ENCODE measurements at places on chromosomes 6 and 20.

DNA sequence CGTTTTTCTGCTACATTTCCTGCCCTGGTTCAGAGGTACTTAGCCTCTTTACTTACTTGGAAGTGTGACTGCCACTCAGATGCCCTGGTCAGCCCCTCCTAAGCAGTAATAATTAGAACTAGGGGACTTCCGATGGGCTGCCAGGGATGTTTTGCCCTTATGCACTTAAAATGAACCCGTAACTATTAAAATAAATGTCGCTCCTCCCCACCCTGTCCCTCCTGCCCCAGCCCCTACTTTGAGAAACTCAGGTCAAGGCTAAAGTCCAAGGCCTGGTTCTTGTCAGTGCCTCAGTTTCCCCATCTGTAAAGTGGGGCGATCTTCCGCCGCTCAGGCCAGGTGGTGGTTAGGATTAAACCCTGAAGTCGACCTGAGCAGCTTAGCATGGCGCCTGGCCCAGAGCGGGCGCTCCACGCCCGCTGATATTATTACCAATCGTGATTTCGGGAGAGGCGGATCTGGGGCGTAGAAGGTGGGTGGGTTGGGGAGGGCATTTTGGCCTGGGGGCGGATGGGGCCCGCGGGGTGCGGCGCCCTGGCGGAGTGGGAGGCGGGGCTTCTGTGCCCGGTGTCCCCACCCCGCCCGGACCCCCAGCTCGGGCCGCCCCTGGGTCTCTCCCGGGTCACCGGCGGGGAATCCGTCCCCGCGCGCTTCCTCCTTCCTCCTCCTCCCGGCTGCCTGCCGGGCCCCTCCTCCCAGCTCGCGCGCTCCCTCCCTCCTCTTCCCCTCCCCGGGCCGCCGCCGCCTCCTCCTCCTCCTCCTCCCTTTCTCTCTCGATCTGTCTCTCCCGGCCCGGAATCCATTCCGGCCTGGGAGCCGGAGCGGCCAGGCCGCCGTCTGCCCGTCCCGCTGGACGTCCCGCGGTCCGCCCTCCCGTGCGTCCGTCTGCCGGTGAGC lies at the start of gene SRC:
SRC (plus strand) TSS at position 802 of the 897 bp plus-strand sequence. CDS start 38,014 bp downstream, outside the sequence.
- peak; percentile 51 for DNase-seq

DNA sequence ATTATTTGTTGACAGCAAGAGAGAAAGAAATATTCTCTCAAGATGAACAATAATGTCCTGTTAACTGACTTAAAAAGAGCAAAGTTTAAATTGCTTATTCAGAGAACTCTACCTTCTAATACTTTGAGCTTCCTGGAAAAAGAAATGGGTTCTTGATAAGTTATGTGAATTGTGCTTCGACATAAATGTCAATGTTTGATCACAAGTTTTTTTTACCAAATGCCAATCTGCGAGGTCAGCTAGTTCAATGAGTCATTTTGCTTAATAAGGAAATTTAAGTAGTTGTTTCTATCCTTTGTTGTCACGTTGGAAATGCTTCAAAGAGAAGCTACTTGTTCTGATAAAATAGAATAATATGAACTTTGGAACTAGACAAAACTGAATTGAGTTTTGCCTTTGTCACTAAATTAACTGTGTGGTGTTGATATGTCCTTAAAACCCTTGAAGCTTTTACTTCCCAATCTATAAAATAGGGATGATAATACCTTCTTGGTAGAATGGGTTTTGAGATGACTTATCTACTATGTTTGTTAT lies 642.1 kb upstream of the FLRT3 start:
- no peak for DNase-seq

DNA sequence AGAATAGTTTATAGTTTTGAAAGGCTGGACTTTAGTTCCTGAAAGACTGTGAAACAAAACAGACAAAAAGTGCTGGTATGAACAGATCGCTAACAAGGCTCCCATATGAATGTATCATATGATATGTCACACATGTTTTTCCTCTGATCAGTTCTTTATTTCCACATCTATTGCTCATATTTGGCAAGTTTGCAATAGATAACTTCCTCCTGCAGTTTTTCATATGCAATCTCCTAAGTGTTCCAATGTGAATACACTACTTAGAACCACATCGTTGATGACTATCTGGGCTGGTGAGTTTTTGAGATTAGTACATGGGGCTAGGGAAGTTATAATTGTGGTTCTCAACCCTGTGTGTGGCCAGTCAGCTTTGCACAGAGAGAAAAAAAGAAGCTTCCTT lies 23.1 kb downstream of the CRYBG1 start:
- no peak for DNase-seq

DNA sequence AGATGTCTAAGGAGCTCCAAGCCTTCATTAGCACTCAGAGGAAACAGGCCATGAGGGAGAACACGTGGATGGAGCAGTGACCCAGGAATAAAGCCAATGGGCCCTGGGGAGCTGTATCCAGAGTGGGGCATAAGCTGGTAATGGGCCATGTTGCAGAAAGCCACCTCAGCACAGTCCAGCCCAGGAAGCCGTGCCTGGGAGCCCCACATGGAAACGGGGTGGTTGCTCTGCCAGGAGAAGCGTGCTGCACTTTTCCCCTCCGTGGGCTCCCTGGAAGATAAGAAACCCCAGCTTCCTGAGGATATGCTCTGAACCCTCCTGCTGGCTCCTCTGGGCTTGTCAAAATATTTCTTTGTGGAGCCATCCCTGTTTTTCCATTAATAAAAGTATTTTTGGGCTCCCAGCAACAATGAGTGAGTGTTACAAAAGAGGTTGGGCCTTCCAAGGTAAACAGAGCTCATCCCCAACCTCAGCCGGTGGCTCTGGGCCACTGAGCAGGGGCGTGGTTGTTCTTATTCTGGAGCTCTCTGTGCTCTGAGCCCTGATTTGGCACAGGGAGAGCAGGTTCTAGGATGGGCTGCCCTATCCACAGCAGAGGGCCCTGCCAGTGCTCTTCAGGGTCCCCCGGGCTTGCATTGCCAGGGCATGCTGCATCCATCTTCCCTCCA lies 31.2 kb upstream of the NFATC2 start:
- no peak for DNase-seq

DNA sequence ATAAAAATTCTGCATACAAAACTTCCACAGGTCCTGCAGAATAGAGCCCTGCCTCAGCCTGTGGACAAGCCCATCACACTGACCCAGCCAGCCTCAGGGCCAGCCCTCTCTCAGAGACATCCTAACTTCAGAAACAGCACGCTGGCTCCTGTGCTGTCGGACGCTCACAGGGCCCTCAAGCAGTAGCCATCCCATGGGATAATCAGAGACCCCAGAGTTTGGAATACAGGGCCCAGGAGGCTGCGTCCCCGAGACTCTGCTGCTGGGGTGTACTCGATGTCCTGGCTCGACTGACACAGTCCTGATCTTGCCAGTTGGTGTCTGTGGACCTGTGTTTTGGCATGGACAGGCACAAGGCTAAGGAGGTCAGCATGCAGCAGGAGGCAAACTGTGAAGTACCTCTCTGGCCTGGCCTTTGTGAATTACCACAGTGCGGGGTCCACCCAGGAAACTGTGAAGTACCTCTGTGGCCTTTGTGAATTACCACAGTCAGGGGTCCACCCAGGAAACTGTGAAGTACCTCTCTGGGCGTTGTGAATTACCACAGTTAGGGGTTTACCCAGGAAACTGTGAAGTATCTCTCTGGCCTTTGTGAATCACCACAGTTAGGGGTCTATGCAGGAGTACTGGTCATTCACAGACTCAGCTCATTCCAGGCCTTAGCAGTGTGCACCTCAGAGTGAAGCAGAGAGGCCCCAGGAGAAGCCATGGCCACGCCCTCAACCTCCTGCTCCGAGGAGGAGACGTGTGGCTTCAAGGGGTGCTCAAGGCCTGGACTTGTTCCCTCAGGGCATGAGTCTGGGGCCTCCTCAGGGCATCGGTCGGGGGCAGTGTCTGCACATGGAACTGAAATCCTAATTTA lies 212.4 kb downstream of the SYNDIG1 start:
- DNase-seq, result no peak

- no peak for DNase-seq
Observed at GRCh38 chr6:144879436-144879835, 594.3 kb downstream of the UTRN start.

DNA sequence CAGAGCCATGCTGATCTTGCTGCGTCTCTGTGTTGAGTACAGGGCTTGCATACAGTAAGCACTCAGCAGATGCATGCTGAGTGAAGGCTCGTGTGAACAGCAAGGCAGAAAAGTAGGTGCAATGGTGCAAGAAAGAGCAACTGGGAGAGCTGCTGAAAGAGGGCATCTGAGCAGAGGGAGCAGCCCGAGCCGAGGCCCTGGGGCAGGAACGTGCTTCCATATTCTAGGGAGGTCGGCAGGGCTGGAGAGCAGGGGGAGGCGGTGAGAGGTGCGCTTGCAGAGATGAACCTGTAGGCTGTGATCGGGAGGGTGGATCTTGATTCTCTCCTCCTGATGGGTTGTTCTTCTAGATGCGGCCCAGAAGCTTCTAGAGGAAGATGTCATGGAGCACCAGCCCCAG lies 26.4 kb upstream of the STX16 start:
- no peak for DNase-seq

GRCh38 chr6:36581716-36582115 lies 12.4 kb upstream of the SRSF3 start:
- no peak for DNase-seq

- no peak for DNase-seq
Observed at GRCh38 chr6:43992126-43992663, 135.1 kb downstream of the MRPL14 start.

- DNase-seq, result no peak
Observed at GRCh38 chr6:13536796-13537526, 37.4 kb upstream of the SIRT5 start.

DNA sequence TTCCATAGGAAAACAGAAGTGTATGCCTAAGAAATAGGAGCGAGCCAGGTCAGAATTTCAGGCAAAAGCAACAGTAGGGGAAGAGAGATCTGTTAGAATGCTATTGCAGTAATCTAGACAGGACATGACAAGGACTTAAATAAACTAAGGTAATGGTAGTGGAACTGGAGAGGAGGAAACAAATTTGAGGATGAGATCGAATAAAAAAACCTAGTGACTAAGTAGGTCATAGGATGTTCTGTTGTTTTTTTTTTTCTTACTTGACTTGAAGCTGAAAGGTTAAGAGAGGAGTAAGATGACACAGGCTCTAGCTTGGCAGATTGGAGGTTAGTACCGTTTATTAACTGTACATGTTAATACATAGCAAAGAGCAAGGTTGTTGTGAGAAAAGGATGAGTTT lies 28.6 kb downstream of the ORC3 start:
- DNase-seq, result no peak

- peak; percentile 77 for DNase-seq
Observed at GRCh38 chr20:24109008-24109407, 120.4 kb upstream of the GGTLC1 start.

DNA sequence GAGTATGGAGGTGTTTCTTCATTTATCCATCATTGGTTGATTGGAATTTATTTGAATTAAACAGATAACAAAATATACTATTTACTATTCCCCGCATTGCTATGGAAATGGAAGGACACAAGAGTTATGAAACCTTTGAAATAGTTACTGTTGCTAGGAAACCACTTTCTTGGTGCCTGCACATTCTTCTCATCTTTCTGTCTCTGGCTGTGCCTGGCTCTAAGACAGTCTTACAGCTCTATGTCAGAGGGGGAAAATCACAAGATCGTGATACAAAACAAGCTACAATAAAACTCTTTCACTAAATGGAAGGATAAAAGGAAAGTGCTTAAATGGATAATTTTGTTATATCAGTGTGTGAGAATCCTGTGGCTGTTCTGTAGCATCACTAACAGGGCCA lies 453.0 kb downstream of the LMBRD1 start:
- DNase-seq, result no peak

DNA sequence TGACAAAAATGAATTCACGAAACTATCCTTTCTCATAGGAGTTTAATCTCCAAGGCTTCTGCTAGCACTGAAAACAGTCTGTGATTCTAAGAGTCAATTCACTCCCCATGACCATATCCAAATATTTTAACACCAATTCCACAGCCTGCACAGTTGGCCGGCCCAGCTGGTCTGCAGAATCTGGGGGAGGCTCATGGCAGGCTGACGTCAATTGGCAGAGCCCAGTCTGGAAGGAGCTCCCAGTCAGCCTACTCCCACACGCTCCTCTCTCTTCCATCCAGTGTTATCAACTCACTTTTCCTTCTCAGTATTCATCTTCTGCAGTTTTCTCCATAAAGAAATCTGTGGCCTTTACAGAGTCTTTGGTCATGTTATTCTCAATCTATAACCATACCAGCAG lies 111.0 kb downstream of the TBXT start:
- no peak for DNase-seq

GRCh38 chr20:10939331-10939941 lies 265.6 kb upstream of the JAG1 start:
- DNase-seq, result no peak

GRCh38 chr6:144729502-144729901 lies 444.4 kb downstream of the UTRN start:
- no peak for DNase-seq

DNA sequence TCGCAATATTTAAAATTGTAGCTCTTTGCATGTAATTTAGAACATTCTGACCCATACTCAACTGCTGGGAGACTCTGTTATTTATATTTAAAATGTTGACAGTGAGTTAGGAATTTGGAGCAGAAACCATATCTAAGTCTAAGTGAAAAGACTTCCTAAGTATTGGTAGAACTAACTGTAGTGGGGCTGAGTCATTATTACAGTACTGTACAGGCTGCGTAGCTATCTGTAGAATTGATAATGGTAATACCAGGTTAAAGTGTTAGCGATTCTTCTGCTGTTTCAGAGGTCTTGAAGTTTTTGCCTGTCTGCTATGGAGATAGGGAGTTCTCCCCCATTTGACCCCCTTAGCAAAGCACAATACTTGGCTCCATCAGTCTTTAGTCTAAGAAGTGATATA lies 3.6 kb downstream of the TOP1 start:
- DNase-seq, result no peak

- no peak for DNase-seq
Observed at GRCh38 chr6:143664171-143664570, 13.6 kb upstream of the PHACTR2 start.

DNA sequence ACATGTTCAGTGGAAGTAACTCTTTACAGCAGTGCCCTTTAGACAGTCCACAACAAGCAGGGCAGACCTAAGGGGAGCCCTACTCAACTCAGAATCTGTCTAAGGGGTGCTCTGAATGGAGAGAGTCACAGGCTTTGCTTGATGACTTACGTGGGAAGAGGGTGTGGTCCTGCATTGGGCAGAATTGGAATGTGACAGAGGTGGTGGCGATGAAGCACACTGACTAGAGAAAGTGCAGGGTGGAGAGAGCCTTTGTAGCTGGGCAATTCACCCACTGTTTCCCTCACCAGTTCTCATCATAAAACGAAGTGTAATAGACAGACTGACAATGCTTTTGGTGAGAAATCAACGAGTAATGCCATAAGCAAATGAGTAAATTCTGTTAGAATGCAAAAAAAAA lies 11.2 kb downstream of the TP53INP2 start:
- DNase-seq, result no peak

DNA sequence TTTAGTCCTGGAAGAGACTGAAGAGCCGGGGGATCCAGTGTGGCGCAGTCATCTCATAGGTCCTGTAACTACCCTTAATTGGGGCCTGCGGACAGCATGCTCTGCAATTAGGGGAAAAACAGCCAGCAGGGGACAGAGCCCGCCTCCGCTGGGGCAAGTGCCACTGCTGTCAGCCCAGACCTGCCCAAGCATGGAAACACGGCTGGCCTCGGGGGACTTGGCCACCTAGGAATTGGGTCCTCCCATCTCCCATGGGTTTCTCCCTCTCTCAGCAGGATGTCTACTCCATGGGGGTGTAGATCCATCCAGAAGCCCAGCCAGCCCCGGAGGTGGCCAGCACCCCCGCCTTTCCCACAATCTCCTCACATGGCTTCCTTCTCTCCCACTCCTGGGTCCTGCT lies 3.6 kb downstream of the GHRH start:
- no peak for DNase-seq

- no peak for DNase-seq
Observed at GRCh38 chr20:62604796-62605195, 37.5 kb upstream of the SLCO4A1 start.

- no peak for DNase-seq
Observed at GRCh38 chr6:44217332-44218143, 812 bp downstream of the MYMX start.

Measured in activated CD8-positive, alpha-beta memory T cell treated with anti-CD3 and anti-CD28 coated beads, Interleukin-2, amount 10 ng/mL, durations not matched to agents 7 days and 5 days (primary cell).